ENCODE measurements at places on chromosomes 6 and 20. TPM values are rescaled to one million over a fixed set of nuclear protein-coding genes. Genes with fewer than 3 reads are reported as not detected.

Gene OR2B3
- total RNA-seq, result not detected

DNA sequence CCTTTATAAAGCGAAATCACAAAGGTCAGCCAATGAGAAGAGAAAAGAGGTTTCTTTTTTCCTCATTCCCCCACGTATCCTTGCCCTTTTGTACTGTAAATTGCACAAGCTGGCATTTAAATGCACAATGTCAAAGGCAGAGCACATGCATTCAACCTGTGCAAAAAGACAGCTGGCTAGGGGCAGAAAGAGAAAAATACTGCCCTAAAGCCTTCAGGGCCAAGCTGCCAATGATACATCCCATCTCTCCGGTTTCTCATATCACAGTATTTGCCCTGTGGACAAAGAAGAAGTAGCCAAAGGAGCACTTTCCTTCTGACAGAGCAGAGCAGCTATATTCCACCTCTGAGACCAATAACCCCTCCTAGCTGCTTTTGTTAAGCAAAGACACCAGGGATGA is 219.2 kb downstream of the TRDN start:
- no peak for DNase-seq

GRCh38 chr6:144467172-144467762 is 182.1 kb downstream of the UTRN start:
- DNase-seq, result no peak

Gene NTSR1
- total RNA-seq, result 19.3 TPM

- DNase-seq, result no peak
Observed at GRCh38 chr6:35554811-35555210, 42.1 kb upstream of the TULP1 start.

- no peak for DNase-seq
Observed at GRCh38 chr6:91566467-91566866, 979.6 kb upstream of the MAP3K7 start.

DNA sequence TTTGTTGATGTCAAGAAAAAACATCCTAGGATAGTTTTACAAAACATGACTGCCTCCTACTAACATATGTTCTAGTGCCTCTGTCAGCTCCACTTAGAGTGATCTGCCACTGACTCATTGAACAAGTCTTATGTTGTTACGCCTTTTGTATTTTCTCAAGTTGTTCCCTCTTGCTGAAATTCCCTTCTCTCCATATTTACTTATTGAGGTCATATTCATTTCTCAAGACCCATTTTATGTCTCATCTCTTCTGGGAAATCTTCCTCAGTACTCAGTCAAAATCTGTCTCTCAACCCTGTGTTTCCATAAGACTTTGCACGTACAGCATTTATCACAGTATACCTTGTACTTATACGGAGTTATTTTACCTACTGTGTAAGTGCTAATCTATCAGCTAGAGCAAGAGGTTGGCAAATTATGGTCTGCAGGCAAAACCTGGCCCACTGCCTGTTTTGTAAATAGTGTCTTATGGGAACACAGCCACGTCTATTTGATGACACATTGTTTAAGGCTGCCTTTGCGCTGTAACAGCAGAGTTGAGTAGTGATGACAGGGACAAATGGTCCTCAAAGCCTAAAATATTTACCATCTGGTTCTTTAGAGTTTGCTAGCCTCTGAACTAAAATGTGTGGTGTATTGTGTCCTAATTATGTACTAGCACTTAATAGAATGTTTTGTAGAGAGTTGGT is 83.4 kb downstream of the ADGRB3 start:
- DNase-seq, result peak; percentile 54

Gene SLC22A1
- not detected for total RNA-seq

Gene HCK
- total RNA-seq, result not detected

Gene SLC16A10
- total RNA-seq, result 2.5 TPM

Gene OTOR
- not detected for total RNA-seq

GRCh38 chr6:6823568-6824224 is 235.2 kb downstream of the LY86 start:
- DNase-seq, result no peak

DNA sequence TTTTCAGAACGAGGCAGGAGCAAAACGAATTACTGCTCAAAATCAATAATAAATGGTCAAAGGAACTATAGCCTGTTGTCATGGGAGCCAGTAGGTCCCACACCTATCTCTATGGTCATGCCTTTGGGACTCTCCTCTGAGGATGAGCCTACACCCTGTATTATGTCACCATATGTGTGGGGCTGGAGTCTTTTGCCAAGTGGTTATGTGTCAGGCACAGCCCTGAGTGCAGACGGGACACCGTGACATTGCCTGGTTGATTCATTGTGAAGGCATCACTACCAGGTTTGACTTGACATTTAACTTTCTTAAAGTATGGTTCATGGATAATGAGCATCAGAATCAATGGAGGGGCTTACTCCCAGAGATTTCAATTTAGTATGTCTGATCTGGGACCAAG is 23.6 kb downstream of the BMP6 start:
- no peak for DNase-seq

Gene NRSN1
- not detected for total RNA-seq

DNA sequence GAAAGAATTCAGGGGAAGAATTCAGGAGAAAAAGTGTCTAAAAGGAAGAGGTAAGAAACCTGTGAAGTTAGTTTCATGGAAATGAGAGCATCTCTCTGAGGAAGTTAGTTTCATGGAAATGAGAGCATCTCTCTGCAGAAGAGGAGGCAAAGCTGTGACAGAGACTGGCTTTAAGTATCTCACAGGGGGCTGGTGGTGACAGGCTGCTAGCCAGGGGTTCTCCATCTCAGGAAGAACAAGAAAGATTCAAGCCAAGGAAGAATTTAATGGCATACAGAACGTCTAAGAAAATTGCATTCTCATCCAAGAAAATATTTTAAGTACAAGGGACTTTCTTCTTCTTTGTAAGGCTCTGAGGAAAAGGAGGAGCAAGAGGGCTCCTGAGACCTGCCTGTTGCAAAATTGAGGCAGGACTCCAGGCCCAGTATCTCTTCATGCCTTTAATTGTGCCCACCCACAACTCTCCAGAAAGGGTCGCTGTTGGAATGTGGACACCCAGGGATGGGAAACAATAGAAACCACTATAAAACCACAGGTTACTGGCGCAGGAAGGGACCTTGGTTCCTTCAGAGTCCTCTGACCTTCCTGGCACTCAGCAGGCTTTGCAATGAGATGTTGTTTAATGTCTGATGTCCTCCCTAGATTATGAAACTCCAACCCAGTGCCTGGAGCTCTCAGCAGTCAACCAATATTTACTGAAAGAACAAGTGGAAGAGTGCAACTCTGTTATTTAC is 136.8 kb downstream of the FNDC1 start:
- no peak for DNase-seq

GRCh38 chr20:63191400-63191799 is 24.5 kb downstream of the YTHDF1 start:
- DNase-seq, result no peak

GRCh38 chr6:112933947-112934346 is 586.8 kb downstream of the RFPL4B start:
- no peak for DNase-seq

DNA sequence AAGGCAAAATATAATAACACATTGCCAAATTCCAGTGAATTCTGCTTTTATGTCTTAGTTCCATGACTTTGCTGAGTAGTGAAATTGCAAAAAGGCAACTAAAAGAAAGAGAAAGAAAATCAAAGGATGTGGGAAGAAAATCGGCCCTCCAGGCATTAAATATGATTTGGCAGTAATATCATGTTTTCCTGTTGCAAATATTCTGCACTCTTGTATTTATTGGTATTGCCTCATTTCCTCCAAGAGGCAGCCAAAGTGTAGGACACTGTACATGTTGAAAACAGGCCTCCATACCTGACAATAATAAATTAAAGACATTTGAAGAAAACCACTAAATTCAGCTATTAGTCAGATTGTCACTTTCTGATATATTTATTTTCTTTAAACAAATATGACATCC is 460.0 kb upstream of the NOX3 start:
- DNase-seq, result no peak

GRCh38 chr20:1212607-1213396 is 9.5 kb downstream of the C20orf202 start:
- peak; percentile 67 for DNase-seq

- peak; percentile 20 for DNase-seq
Observed at GRCh38 chr6:29589423-29590048, 4.6 kb downstream of the OR2H2 start.

DNA sequence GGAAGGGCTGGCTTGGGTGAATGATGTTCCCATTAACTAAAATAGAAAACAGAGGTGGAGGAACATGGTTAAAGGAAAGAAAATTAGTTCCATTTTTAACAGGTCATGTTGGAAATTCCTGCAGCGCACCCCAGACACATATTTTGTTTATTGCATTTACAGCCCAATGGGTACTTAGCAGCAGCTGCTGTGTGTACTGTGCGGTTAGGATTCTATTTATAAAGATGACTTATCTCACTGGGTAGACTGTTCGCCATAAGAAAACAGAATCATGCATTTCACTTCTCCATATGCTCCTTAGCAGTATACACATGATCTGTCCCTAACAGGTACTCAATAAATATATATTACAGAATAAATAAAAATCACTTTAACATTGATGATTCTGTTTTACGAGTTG is 135.8 kb downstream of the SLC35F1 start:
- no peak for DNase-seq
